Parietal lobe (tissue), 2 donors: ENCODE measurements at places on chromosomes 12 and 14. TPM values are rescaled to one million over a fixed set of nuclear protein-coding genes. Genes with fewer than 3 reads are reported as not detected.

Gene ACVRL1
- 6.6 TPM for total RNA-seq

Gene TMEM253
- not detected for total RNA-seq

Gene DICER1
- 224 TPM for total RNA-seq

Gene CLEC4E
- not detected for total RNA-seq

Gene BIN2
- total RNA-seq = 0.63 TPM

Gene PRIMA1
- total RNA-seq = not detected

Gene KRT3
- total RNA-seq = not detected

Gene OTUB2
- 5.6 TPM for total RNA-seq

Gene FGF6
- total RNA-seq = not detected

Gene BCL7A
- 82.6 TPM for total RNA-seq

Gene IL22
- not detected for total RNA-seq

Gene ZNF268
- 61.7 TPM for total RNA-seq

Gene AMN
- total RNA-seq = not detected

Gene PWP1
- 78.6 TPM for total RNA-seq

Gene MDGA2
- total RNA-seq = 54.1 TPM

Gene SLC16A7
- 38.2 TPM for total RNA-seq

Gene LBHD2
- total RNA-seq = not detected

Gene ERP27
- total RNA-seq = not detected

Gene PLA2G1B
- total RNA-seq = not detected

Gene RNF212B
- total RNA-seq = not detected

Gene KRT75
- not detected for total RNA-seq

Gene FBXW8
- total RNA-seq = 19.4 TPM

Gene DPF3
- 13.1 TPM for total RNA-seq

Gene PPP1CC
- 130 TPM for total RNA-seq

Gene EFCAB11
- 7.2 TPM for total RNA-seq

Gene LMO3
- total RNA-seq = 492 TPM

Gene PRB2
- not detected for total RNA-seq

Gene KRT83
- not detected for total RNA-seq

Gene DPY19L2
- 49.8 TPM for total RNA-seq

Gene DGKA
- 13.5 TPM for total RNA-seq

Gene SERPINA3
- total RNA-seq = 1.3 TPM

Gene TGM1
- 4.4 TPM for total RNA-seq

Gene MYH6
- total RNA-seq = not detected

Gene SCNN1A
- not detected for total RNA-seq

Gene FAM161B
- total RNA-seq = 29.7 TPM

Gene IAPP
- not detected for total RNA-seq

Gene COQ10A
- 17.5 TPM for total RNA-seq

Gene INSM2
- not detected for total RNA-seq

Gene SLC25A21
- total RNA-seq = 1.9 TPM

Gene BMP4
- not detected for total RNA-seq

Gene PMCH
- not detected for total RNA-seq

Gene ITGB7
- not detected for total RNA-seq

Gene GPX2
- total RNA-seq = not detected

Gene NRXN3
- total RNA-seq = 106 TPM

Gene CDK2
- total RNA-seq = 10.6 TPM

Gene KLRD1
- total RNA-seq = 0.63 TPM

Gene HOXC12
- not detected for total RNA-seq

Gene CABP1
- total RNA-seq = 6.3 TPM

Gene C12orf56
- 0.31 TPM for total RNA-seq

Gene DCD
- total RNA-seq = not detected

Gene SMIM10L1
- 9.7 TPM for total RNA-seq

Gene MYF6
- not detected for total RNA-seq

Gene KRT77
- not detected for total RNA-seq

Gene TRIM9
- total RNA-seq = 107 TPM

Gene TMPRSS12
- total RNA-seq = not detected

Gene B3GNT4
- 18.2 TPM for total RNA-seq

Gene OVCH1
- total RNA-seq = 2.5 TPM
